ENCODE measurements at places on chromosomes 3 and 15.

DNA sequence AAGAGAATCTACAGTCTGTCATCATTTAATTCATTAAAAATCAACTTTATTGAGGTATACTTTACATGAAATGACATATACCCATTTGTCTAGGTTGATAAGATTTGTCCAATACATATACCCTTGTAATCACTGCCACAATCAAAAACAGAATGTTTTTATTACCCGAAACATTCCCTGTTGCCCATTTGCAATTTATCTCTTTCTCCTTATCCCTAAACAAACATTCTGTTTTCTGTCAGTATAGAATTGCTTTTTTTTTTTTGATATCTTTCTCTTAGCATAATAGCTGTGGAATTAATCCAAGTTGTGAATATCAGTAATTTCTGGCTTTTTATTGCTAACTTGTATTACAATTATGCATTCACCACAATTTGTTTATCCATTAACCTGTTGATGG is 4.3 kb upstream of the CNTN6 start:
- no peak for ATAC-seq

DNA sequence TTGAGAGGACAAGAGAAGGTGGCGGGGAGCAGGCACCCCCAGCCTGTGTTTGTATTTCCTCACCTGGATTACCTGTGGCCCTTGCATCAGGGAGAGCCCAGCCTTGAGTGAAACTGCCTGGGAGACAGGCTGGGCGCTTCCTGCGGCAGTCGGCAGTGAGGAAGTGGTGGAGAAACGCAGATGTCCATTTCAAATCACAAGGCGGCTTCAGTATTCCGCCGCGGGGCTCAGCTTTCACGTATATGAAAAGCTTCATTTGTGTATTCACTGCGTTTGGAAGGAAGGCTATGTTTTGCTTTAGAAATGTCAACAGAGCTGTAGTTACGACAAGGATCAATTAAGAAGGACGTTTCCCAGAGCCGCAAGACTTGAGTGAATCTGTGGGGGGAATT is 167.4 kb upstream of the CTDSPL start:
- ATAC-seq = no peak

DNA sequence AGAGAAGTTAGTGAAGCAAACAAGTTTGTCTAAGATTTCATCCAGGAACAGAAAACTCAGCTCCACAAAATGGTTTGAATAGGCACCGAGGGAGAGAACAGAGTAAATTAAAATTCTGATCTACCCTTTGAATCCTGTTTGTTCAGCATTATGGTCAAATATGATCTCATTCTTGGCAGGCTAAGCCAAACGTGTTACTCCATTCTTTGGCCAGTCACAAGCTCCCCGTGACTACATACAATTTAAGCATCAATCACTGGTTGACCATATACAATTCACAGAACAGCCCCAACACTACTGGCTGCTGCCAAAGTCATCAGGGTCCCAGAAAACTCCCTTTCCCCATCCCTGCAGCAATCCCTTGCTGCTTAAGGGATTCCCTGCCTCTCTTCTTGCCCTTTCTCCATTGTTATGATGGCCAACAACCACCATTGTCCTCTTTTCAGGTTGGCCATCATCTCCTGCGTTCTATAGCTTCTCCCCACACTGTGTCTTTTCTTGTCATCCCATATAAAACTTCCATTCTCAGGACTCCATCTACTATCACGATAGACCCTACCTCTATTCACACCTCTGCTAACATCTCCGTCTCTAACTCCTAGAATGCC is 46.3 kb downstream of the GOLIM4 start:
- no peak for ATAC-seq

DNA sequence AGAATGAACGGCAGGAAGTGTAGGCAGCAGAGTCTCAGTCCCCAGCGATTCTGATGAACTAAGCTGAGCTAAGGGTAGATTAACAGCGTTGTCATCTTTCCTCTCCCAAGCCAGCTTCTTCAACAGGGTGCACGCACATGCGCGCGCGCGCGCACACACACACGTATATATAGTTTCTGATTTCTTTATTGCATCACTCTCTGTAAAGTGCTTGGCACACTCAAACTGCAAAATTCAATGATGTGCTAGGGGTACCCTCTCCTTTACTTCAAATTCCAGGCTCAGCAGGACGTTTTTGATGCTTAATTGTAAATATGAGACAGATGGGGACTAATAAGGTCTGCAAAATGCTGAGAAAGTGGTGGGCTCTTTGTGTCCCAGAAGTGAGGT is 26.1 kb upstream of the VPS8 start:
- ATAC-seq = no peak

- no peak for ATAC-seq
Measured at GRCh38 chr3:49415931-49416601, 3.8 kb downstream of the TCTA start.

DNA sequence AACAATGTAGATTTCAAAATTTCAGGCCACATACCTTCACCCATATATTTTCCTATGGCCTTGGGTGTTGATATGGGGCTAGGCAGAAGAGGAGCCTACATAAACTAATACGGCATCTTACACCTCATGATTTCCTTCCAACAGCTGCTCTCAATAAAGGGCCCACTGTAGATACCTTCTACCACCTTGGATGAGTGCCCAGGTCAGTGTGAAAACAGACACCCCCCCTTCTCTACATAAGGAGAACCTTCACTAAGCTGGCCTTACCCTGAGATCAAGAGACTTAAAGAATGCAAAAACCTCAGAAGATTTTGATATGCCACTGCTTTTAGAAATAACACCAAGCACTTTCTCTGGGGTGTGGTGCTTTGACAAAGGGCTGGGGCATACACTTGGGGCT is 42.7 kb downstream of the SH3BP5 start:
- ATAC-seq = no peak

All from esophagus mucosa (tissue), 1 donor.